ENCODE measurements at places on chromosomes 7 and 10.

GRCh38 chr7:123126171-123126570 lies 73.6 kb downstream of the SLC13A1 start:
- no peak for DNase-seq
- no peak overlapping the region for H3K4me3 ChIP-seq
- no peaks in the 10 kb centered on the region for H3K36me3 ChIP-seq
- H3K4me1 ChIP-seq = no peaks in the 10 kb centered on the region

GRCh38 chr10:34286136-34286739 lies 528.9 kb downstream of the PARD3 start:
- DNase-seq = no peak
- H3K36me3 ChIP-seq = no peaks in the 10 kb centered on the region
- no peak overlapping the region for H3K27ac ChIP-seq
- no peaks in the 10 kb centered on the region for H3K27me3 ChIP-seq

DNA sequence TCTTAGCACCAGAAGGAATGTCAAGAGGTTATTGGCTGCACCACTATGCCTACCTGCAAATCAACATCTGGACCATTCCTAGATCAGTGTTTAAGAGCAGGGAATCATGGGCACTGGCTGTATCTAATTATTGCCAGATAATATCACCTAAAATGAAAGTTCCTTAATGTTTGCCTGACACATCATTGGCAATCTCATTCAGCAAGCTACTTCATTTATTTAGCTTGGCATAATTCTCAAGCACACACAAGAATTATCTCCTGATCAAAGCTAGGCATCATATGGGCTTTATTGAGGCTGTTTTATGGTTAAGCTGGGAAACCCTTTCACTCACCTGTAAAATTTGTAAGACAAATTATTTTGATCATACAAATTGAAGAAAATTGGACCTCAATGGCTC lies 581.7 kb downstream of the INHBA start:
- H3K27me3 ChIP-seq = no peaks in the 10 kb centered on the region
- no peak overlapping the region for H3K4me3 ChIP-seq
- no peak overlapping the region for H3K27ac ChIP-seq
- DNase-seq = no peak
- no peaks in the 10 kb centered on the region for H3K36me3 ChIP-seq

DNA sequence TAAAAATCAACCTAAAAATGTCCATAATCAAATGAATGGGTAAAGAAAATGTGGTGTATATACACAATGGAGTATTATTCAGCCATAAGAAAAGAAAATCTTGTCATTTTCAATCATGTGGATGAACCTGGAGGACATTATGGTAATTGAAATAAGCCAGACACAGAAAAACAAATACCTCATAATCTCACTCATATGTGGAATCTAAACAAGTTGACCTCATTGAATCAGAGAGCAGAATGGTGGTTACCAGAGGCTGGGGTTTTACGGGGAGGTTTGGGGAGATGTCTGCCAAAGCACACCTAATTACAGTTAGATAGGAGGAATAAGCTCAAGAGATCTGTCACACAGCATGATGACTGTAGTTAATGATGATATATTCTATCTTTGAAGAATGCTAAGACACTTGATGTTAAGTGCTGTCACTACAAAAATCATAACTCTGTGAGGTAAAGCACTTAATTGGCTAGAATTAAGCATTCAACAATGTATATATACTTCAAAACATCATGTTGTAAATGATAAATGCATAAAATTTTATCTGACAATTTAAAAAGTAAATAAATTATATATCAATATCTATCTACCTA lies 39.1 kb upstream of the TNPO3 start:
- no peak for DNase-seq
- no peak overlapping the region for H3K4me3 ChIP-seq
- H3K36me3 ChIP-seq = no peaks in the 10 kb centered on the region
- no peaks in the 10 kb centered on the region for H3K4me1 ChIP-seq

- H3K27ac ChIP-seq = no peak overlapping the region
- DNase-seq = no peak
- no peaks in the 10 kb centered on the region for H3K27me3 ChIP-seq
- H3K4me3 ChIP-seq = no peak overlapping the region
- peaks cover 9% of the 10 kb centered on the region for H3K4me1 ChIP-seq
- no peaks in the 10 kb centered on the region for H3K36me3 ChIP-seq
Observed at GRCh38 chr7:117053432-117053831, 100.1 kb downstream of the ST7 start.

GRCh38 chr7:27143950-27144780 lies 684 bp upstream of the HOXA5 start:
- H3K4me3 ChIP-seq = no peak overlapping the region
- peaks cover 14% of the 10 kb centered on the region for H3K27me3 ChIP-seq
- H3K27ac ChIP-seq = no peak overlapping the region
- no peaks in the 10 kb centered on the region for H3K4me1 ChIP-seq
- no peak for DNase-seq
- H3K36me3 ChIP-seq = no peaks in the 10 kb centered on the region

GRCh38 chr7:143316492-143316891 lies 581 bp downstream of the CLCN1 start:
- no peak for DNase-seq
- no peak overlapping the region for H3K27ac ChIP-seq
- no peaks in the 10 kb centered on the region for H3K36me3 ChIP-seq
- no peak overlapping the region for H3K4me3 ChIP-seq

- H3K4me3 ChIP-seq = no peak overlapping the region
- H3K4me1 ChIP-seq = no peaks in the 10 kb centered on the region
- H3K27ac ChIP-seq = no peak overlapping the region
- no peak for DNase-seq
- no peaks in the 10 kb centered on the region for H3K27me3 ChIP-seq
Observed at GRCh38 chr7:15757041-15758000, 70.8 kb upstream of the MEOX2 start.

DNA sequence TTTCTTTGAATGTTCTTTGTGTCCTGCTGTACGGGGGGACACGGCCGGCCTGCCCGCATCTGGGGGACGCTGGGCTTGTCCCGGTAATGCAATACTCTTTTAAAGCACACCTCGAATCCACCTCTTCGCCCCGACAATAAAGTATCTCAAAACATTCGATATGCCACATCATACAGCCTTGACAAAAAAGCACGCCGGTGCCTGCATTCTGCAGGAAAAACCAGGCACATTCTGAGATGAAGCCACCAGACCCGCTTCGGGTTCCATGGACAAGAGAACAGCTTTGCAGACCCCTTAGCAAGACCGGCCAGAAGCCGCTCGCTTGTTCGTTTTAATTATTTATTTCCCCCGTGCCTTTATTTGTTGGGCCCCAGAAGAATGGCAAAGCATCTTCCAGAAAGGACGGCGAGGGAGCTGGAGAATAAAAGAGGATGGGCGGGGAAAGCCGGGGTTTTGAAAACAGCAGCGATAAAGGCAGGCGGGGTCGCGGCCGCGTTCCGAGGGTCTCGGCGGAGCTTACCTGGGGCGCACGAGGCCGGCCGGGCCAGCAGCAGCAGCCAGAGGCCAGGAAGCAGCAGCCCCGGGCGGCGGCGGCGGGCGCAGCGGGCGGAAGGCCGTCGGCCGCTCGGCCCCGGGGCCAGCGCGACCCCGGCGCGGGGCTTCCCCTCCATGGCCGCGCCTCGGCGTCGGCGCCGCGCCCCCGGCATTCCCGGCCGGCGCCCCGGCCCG lies 462 bp downstream of the KIAA1549 start:
- no peaks in the 10 kb centered on the region for H3K27me3 ChIP-seq
- peak overlapping the region; percentile 48 for H3K4me3 ChIP-seq
- peak; percentile 24 for DNase-seq
- H3K36me3 ChIP-seq = no peaks in the 10 kb centered on the region

DNA sequence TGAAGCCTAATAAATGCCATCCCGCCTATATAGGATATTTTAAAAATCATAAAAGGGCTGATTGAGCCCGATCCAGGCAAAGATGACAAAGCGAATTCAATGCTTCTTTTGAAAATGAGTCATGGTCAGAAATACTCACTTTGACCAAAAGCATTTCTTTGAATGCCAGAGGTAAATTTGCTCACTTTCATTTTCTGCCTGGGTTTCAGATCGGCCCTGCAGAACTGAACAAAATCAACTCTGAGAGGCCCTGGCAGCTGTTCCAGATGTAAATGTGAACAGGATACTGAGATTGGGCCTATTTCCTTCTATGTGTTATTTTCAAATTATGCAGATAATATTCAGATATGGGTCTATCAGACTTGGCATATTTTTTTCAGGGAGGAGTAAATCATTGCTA lies 114.8 kb upstream of the ARID5B start:
- DNase-seq = no peak
- no peak overlapping the region for H3K27ac ChIP-seq
- no peak overlapping the region for H3K4me3 ChIP-seq
- H3K36me3 ChIP-seq = no peaks in the 10 kb centered on the region

DNA sequence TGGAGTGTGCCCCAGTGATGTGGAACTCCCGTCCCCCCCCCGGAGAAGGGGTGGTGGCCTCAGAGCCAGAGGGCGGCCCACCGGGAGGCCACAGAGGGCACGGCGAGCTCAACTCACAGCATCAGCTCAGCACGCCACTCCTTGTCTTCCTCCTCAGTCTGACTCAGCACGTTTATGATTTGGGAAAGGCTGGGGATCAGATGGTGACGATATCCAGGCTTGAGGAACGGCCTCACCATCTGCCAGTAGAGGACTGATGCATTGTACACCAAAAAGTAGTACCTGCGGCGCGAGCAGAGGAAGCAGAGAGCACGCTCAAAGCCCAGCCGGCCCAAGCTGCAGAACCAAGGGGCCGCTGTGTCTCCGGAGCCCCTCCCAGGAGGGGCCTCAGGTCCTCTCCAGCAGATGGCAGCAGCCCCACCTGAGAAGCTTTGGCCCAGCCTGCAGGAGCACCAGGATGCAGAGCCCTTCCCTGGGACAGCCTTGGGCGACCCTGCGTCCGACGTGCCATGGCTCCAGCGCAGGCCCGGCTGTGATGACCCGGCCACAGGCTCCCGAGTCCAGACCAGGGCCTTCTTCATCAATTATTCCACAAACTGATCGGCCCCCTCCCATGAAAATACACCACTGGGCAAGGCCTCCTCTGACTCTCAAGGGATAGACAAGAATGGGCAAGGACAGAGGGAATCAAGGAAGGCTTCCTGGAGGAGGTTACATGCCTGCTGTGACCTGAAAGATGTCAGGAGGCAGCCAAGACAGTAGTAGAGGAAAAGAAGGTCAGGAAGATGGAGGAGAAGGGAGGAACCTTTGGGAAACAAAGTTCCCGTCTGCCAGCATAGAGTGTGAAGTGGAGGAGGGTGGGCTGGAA lies 3.7 kb downstream of the CFAP46 start:
- no peak for DNase-seq
- no peak overlapping the region for H3K4me3 ChIP-seq
- H3K4me1 ChIP-seq = peaks cover 6% of the 10 kb centered on the region
- H3K27ac ChIP-seq = no peak overlapping the region
- H3K27me3 ChIP-seq = no peaks in the 10 kb centered on the region

GRCh38 chr7:101688183-101688831 lies 59.2 kb upstream of the MYL10 start:
- peak; percentile 54 for DNase-seq
- no peaks in the 10 kb centered on the region for H3K36me3 ChIP-seq
- no peak overlapping the region for H3K27ac ChIP-seq
- H3K27me3 ChIP-seq = no peaks in the 10 kb centered on the region

GRCh38 chr10:130636313-130636930 lies 500.2 kb downstream of the GLRX3 start:
- H3K4me3 ChIP-seq = no peak overlapping the region
- no peaks in the 10 kb centered on the region for H3K27me3 ChIP-seq
- H3K27ac ChIP-seq = no peak overlapping the region
- no peaks in the 10 kb centered on the region for H3K36me3 ChIP-seq

GRCh38 chr10:42866115-42866995 lies 83.8 kb downstream of the BMS1 start:
- peaks cover 19% of the 10 kb centered on the region for H3K27me3 ChIP-seq
- H3K4me1 ChIP-seq = no peaks in the 10 kb centered on the region
- peak; percentile 91 for DNase-seq
- H3K27ac ChIP-seq = no peak overlapping the region

GRCh38 chr10:34107626-34108516 lies 707.2 kb downstream of the PARD3 start:
- no peaks in the 10 kb centered on the region for H3K4me1 ChIP-seq
- DNase-seq = no peak
- no peaks in the 10 kb centered on the region for H3K36me3 ChIP-seq
- H3K27me3 ChIP-seq = no peaks in the 10 kb centered on the region

DNA sequence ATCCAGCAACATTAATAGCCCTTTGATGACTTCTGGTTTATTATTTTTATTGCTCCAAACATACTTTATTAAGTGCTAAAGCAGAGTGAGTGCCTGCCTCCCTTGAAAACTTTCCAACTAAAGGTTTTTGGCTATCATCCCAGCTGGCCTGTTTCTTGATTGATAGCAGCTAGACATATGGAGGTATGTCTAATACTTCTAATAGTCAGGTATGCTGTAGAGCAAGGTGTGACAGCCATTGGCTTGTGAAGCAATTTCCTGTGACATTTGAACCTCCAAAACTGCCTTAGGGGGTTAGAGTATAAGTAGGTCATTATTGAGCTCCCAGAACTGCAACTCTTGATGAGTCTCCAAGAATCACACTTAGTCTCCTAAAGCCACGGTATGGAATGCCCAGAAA lies 55.8 kb downstream of the LOXL4 start:
- no peaks in the 10 kb centered on the region for H3K27me3 ChIP-seq
- H3K4me1 ChIP-seq = no peaks in the 10 kb centered on the region
- no peak overlapping the region for H3K4me3 ChIP-seq
- no peak overlapping the region for H3K27ac ChIP-seq
- no peaks in the 10 kb centered on the region for H3K36me3 ChIP-seq
- peak; percentile 24 for DNase-seq
